Esophagus muscularis mucosa (tissue), 4 donors: ENCODE measurements at places on chromosomes 6 and 20. TPM values are rescaled to one million over a fixed set of nuclear protein-coding genes. Genes with fewer than 3 reads are reported as not detected.

- H3K4me1 ChIP-seq: peaks cover 9% of the 10 kb centered on the region
- H3K36me3 ChIP-seq: no peaks in the 10 kb centered on the region
Observed at GRCh38 chr20:46209930-46210671, 92.0 kb downstream of the CD40 start.

DNA sequence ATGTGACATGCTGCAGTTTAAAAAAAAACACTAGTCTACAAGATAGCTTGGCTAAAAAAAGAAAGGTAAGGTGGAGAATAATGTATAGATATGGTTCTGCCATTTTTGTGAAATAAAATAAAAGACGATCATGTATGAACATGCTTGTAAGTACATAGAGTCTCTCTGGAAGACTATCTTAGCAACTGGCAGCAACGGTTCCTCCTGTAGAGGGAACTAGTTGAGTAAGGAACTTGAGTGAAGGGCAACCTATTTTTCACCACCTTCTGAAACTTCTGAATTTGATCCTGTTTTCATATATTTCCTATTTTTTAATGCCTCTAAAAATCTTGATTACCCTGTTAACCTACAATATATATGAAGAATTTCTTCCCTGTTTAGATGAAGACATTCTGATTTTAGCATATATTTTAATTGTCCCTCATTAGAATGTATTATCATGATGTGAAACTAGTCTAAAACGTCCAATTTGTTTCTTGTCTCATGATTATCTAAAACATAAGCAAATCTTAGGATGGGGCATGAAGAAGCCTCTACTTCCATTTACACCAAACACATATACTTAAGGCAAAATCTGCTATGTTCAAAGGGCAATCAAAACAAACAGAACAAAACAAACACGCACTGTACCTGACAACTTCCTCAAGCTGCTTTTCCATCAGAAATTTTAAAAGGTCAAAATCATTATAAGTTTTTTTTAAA is 202.5 kb downstream of the ISM1 start:
- no peak overlapping the region for H3K4me3 ChIP-seq
- H3K27ac ChIP-seq: no peak overlapping the region

SCGN gene
- 1.6 TPM for total RNA-seq

ADGRF4 gene
- 0.17 TPM for total RNA-seq

DNA sequence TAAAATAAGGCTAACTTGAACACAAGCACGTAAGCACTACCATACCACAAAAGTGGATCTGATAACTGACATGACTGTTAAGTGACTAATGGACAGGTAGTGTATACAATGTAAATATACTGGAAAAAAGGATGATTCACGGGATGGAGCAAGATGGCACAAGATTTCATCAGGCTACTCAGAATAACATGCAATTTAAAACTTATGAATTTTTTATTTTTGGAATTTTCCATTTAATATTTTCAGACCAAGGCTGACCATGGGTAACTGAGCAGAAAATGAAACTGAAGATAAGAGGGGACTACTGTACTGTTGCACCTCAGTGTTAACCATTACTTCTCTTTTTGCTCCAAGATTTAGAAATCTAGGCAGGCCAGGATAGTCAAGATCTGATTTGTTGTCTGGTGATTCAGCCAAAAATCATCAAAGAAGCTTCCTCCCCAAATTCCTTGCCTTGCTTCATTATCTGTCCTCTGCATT is 45.4 kb downstream of the TPBG start:
- no peak overlapping the region for H3K27ac ChIP-seq
- no peaks in the 10 kb centered on the region for H3K36me3 ChIP-seq
- H3K27me3 ChIP-seq: no peaks in the 10 kb centered on the region

DNA sequence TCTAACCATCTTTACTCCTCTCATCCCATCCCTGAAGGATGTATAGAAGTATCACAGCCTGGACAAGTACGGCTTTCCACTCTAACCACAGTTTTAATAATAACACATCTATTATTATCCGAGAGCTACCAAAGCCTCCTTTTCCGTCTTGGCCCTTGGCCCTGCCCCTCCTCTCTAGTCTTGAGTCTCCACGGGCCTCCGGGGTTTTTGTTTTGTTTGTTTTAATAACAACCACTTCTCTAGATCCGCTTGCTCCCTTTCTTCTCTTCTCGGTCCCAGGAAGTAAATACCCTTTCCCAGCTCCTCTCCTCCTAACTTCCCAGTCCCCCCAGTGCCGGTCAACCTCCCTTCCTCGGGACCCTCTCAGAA is 661 bp downstream of the LCA5 start:
- H3K4me1 ChIP-seq: peaks cover 28% of the 10 kb centered on the region
- H3K27ac ChIP-seq: peak overlapping the region; percentile 92
- H3K4me3 ChIP-seq: peak overlapping the region; percentile 72
- H3K27me3 ChIP-seq: no peaks in the 10 kb centered on the region

DNA sequence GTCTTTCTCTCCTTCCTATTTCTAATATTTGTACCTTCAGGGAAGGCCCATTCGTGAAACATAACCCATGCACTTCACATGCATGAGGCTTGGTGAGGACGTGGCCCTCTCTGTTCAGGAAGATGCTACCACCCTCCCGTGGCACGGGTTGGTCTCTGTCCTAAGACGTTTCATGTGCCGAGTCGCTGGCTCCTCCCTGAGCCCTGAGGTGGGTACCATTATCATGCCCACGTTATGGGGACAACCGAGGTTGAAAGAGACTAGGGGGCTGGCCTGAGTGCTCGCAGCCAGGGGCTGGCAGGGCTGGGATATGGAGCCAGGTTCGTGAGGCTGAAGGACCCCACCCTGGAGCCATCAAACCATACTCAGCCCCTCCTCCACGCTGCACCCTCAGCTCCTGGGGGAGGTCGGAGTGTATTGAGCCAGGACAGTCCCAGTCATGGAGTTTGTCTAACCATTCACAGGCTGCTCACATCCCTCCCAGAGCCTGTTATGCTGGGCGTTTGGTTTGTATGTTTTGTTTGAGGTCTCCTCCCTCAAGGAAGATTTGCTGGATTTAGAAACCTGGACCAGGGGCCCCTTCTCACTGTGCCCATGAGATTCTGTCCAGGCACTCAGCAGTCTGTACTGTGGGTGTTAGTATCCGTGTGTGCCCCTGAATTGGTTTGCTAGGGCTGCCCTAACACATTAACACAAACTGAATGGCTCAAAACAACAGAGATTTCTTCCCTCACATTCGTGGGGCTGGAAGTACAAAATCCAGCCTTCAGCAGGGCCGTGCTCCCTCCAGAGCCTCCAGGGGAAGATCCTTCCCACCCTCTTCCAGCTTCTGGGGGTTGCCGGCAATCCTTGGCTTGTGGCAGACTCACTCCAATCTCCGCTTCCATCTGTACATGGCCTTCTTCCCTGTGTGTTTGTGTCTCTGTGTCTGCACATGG is 88.3 kb downstream of the ANKRD60 start:
- no peak overlapping the region for H3K27ac ChIP-seq
- peaks cover 8% of the 10 kb centered on the region for H3K27me3 ChIP-seq
- H3K4me1 ChIP-seq: peaks cover 9% of the 10 kb centered on the region
- H3K4me3 ChIP-seq: no peak overlapping the region
- peak; percentile 86 for DNase-seq
- no peaks in the 10 kb centered on the region for H3K36me3 ChIP-seq

- H3K4me3 ChIP-seq: peak overlapping the region; percentile 98
- H3K27ac ChIP-seq: peak overlapping the region; percentile 99
- peaks cover 28% of the 10 kb centered on the region for H3K4me1 ChIP-seq
- DNase-seq: peak; percentile 95
- H3K36me3 ChIP-seq: no peaks in the 10 kb centered on the region
Observed at GRCh38 chr6:142946924-142947713, 2.1 kb upstream of the HIVEP2 start.

DNA sequence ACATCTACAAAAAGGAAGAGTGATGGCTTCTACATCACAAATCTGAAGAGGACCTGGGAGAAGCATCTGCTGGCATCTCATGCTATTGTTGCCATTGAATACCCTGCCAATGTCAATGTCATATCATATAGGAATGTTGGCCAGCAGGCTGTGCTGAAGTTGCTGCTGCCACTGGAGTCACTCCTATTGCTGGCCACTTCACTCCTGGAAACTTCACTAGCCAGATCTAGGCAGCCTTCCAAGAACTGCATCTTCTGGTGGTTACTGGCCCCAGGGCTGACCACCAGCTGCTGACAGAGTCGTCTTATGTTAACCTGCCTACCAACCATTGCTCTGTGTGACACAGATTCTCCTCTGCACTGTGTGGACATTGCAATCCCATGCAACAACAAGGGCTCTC is 111.8 kb downstream of the PERP start:
- no peaks in the 10 kb centered on the region for H3K4me1 ChIP-seq
- DNase-seq: peak; percentile 47

DNA sequence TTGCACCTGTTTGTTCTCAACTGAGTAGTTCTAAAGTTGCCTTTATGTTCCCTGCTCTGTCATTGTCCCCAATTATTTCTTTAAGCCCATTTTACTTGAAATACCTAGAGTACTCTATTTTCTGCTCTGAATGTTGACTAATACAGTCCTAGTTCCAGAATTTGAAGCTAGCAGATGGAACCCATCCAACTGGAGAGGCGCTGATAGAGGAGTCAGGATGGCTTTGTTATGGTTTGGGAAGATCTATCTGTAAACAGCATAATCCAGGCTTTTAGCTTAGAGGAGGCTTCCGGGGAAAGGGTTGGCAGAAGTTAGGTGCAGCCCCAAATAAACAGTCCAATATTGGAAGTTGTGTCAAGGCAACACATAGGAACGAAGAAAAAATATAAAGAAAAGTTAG is 927.7 kb downstream of the TFAP2A start:
- H3K27me3 ChIP-seq: no peaks in the 10 kb centered on the region
- no peaks in the 10 kb centered on the region for H3K36me3 ChIP-seq
- DNase-seq: no peak
- H3K27ac ChIP-seq: no peak overlapping the region
- no peaks in the 10 kb centered on the region for H3K4me1 ChIP-seq
- no peak overlapping the region for H3K4me3 ChIP-seq

TPD52L1 gene
- 18.7 TPM for total RNA-seq

DNA sequence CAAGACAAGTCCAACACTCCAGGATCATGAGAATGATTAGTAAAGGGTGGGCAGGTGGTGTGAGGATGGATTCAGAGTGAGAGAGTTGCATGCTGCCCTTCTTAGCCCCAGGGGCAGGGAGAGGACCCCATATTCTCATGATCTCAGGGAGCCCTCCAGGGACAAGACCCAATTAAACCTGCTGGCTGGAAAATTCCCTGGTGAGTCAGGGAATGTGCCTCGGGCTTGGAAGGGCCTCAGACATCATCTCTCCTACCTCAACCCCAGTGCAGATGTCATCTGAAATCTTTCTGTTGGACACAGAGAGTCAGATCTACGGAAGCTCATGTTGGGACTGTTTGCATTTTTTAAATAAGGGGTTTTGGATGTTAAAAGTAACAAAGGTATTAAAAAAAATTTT is 9.2 kb upstream of the SIRPD start:
- H3K27ac ChIP-seq: no peak overlapping the region
- no peaks in the 10 kb centered on the region for H3K4me1 ChIP-seq
- no peak for DNase-seq
- H3K36me3 ChIP-seq: no peaks in the 10 kb centered on the region

E2F3 gene
- total RNA-seq: 5.6 TPM

DNA sequence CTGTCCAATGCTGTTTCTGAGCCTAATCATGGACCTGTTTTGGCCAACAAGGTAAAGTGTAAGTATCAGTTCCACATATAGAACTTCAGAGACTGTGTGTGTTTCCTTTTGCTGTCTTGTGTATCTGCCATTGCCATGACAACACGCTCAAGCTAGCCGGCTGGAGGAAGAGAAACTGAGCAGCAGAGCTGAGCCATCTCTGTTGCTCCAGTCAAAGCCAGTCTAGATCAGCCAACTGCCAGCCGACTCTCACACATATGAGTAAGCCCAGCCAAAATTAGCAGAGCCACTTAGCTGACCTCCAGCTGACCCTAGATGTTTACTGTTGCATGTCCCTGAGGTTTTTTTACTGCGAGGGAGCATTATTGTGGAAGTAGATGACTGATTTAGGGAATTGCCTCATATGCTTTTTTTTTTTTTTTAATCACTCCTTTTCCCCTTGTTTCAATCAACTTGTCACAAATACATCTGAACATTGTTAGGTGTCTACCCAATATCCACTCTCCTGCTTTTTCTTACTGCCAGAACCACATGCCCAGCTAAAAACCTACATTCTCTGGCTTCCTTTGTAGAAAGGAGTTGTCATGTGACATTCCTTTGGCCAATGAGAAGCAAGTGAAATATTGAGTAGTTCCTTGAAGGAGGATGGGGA is 304.3 kb upstream of the SUPT3H start:
- no peak overlapping the region for H3K27ac ChIP-seq
- H3K4me1 ChIP-seq: peaks cover 9% of the 10 kb centered on the region
- no peaks in the 10 kb centered on the region for H3K36me3 ChIP-seq
- DNase-seq: peak; percentile 89
- no peaks in the 10 kb centered on the region for H3K27me3 ChIP-seq

ILRUN gene
- 102 TPM for total RNA-seq

LY6G6C gene
- total RNA-seq: not detected

BMP7 gene
- 7.1 TPM for total RNA-seq

GRCh38 chr6:150138638-150139037 is 4.2 kb upstream of the PPP1R14C start:
- no peak overlapping the region for H3K4me3 ChIP-seq
- H3K27me3 ChIP-seq: peaks cover 14% of the 10 kb centered on the region
- no peaks in the 10 kb centered on the region for H3K36me3 ChIP-seq
- DNase-seq: no peak
- peaks cover 10% of the 10 kb centered on the region for H3K4me1 ChIP-seq
- H3K27ac ChIP-seq: no peak overlapping the region

DNA sequence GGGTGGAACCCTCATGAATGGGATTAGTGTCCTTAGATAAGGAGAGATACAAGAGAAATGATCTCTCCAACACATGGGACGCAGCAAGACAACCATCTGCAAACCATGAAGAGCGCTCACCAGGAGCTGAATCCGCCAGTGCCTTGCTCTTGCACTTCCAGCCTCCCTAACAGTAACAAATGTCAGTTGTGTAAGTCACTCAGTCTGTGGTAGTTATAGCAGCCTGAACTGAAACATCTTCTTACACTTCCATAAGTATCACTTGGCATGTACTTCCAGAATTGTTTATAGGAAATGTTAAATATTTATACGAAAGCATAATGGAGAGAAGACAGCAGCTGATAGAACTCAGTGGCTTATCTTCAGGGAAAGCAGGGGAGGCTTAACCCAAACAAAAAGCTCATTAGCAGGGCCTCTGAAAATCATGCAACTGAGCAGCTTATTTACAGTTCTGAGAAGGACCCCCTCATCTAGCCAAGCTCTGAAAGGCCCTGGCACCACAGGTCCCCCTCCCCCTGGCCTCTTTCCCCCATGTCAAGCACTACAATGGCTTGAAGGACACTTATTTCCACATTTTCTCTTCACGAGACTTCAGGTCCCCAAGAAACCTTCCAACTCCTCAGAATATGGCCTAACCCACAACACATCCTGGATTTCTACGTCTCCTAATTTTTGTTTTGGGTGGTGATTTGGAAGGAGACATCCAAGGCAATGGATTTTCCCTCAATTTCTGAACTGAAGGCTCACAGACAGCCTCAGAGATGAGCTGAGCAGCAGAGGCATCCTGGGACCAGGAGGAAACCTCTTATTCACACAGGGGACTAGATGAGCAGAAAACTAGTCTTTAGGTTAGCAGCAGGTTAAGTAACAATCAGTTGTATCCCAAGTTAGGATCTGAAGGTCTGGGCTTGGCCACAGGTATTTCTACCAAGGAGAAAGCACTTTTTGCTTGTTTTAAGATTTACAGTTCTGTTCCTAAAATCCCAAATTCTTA is 49.1 kb downstream of the GCLC start:
- H3K36me3 ChIP-seq: peaks cover 34% of the 10 kb centered on the region
- no peaks in the 10 kb centered on the region for H3K27me3 ChIP-seq
- H3K4me1 ChIP-seq: peaks cover 49% of the 10 kb centered on the region
- no peak for DNase-seq
- H3K4me3 ChIP-seq: no peak overlapping the region
- H3K27ac ChIP-seq: peak overlapping the region; percentile 63

GRCh38 chr20:35648836-35649235 is 15.9 kb downstream of the CPNE1 start:
- H3K27me3 ChIP-seq: no peaks in the 10 kb centered on the region
- peak; percentile 26 for DNase-seq
- peaks cover 51% of the 10 kb centered on the region for H3K4me1 ChIP-seq
- peaks cover 16% of the 10 kb centered on the region for H3K36me3 ChIP-seq

BEND6 gene
- 1.4 TPM for total RNA-seq
